ENCODE measurements at places on chromosomes 2 and 18.
A peak's percentile ranks its signal among the peaks of the same experiment; 100 is the strongest.

DNA sequence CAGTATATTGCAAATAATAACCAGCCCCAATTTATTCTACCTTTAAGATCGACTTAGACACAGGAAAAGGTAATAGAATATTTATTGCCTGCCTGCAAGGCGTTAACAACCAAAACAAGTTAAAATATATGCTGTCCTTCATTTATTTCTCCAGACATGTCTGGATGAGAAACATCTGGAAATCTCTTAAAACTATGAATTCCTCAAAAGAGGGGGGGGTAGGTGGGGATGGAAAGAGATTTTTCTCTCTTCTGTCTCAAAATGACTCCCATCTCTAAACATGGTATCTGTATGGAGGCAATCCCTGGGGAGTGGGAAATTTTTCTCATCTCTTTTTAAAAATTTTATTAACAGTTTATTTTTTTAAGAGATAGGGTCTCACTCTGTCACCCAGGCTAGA is 113.0 kb downstream of the CDH2 start:
- no peak for DNase-seq

DNA sequence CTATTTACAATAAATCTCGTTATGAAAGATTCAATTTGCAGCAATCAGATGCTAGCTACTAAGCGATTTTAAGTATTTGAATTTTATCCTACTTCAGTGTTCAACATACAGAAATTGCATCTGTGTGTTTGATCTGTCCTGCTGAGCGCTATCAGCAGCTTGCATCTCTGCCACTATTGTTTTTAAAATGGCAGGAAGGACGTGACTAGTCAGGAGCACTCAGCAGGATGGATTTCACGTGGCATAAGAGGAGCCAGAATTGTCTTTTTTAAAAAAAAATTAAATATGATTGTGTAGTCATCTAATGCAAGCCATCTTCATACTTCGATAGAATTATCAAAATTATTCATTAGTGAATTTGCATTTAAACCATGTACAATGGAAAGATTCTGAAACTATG is 2.8 kb upstream of the KLHL14 start:
- DNase-seq, result no peak

GRCh38 chr2:78251708-78252107 is 729.5 kb upstream of the LRRTM4 start:
- no peak for DNase-seq

DNA sequence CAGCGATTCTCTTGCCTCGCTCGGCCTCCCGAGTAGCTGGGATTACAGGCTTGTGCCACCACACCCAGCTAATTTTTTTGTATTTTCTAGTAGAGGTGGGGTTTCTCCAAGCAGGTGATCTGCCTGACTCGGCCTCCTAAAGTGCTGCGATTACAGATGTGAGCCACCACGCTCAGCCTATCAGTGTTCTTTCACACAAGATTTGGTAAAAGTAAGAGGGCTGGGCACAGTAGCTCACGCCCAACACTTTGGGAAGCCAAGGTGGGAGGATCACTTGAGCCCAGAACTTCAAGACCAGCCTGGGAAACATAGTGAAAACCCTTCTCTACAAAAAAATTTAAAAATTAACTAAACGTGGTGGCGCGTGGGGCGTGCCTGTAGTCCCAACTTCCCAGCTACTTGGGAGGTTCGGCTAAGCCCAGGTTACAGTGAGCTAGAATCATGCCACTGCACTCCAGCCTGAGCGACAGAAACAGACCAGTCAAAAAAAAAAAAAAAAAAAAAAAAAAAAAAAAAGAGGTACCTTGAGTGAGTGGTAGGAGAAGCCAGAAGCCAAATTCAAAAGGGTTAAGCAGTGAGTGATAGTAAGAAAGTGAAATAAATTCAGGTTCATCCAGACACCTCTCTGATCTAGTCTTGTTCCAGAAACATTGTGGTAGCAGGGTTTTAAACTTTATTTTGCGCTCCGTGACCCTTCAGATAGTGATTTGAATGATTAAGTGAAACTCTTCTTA is 981 bp downstream of the MRPL53 start:
- no peak for DNase-seq

- DNase-seq, result peak; percentile 72
Observed at GRCh38 chr18:11391661-11392060, 217.7 kb upstream of the SLC35G4 start.

DNA sequence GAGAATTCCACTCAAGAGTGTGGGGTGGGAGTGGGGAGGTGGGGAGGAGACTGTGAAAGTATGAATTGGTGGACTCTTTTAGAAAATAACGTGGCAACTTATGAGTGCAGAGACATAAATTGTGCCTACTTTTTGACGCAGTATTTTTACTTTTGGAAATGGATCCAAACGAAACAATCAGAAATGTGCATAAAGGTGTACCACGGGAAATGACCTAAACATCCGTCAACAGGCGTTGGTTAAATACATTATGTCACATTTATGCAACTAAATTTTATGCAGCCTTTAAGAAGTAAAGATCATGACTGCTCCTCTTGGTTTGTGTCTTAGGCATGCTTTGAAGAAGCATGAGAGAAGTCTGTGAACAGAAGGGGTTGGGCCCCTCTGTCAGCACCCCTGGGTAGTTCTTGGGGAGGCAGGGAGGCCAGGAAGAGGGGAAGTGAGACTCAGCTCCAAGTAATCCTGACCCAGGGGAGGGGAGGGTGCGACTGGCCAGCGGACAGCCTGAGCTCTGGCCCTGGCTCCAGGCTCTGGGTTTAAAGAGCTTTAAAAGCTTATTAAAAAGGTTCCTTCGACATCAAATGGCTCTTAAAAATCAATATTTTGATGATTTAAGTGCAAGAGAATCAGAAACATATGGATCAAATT is 126.4 kb upstream of the HAAO start:
- no peak for DNase-seq

DNA sequence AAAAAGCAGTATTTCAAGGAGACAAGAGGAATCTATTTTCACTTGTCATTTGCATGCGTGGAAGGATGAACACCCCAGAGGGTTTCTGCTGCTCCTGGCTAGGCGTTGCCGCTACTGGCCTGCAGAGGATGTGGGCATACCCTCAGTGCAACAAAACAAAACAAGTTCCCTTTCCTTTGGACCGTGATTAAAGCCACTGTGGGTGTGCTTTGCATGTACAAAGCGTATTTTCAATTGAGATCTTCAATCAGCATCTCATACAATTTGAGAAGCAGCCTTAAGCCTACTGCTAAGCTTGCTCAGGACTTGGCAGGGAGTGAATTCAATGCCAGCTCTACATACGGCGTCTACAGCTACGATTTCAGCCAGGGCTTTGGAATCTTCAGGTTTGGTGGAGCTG is 298.4 kb downstream of the LPIN1 start:
- DNase-seq, result no peak

DNA sequence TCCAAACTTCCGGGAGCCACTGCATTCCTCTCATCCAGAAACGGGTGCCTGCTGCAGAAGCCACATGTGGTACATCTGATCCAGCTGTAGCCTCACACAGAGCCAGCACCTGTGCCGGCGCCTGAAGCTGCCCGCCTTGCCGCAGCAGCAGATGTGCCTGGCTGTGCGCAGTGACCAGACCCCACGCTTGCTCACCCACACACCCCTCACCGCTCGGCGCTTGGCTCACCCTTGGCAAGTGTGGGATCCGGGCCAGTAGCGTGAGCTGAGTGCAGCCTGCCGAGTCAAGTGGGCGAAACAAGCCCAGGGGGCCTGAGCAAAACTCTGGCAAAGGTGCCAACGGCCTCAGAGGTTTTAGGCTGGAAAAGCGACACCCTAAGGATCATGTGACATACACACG is 220.1 kb upstream of the TMEFF2 start:
- DNase-seq, result no peak

GRCh38 chr18:56738184-56738583 is 87.0 kb downstream of the WDR7 start:
- no peak for DNase-seq

DNA sequence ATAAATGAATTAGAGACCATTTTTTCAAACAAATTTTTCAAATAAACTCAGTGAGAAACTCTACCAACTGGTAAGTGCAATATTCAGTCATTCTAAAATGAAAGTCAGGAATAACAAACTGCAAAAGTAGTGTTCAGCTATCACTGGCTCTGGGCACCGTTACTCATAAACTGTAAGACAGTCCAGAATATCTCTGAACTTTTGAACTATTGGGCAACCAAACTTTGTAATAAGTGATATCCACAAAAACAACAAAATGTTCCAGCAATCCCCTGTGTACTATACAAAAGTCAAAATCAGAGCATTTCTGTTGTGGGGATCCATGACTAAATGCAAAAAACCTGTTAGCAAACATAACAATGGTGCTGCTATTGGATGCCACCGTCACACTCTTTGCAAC is 56.3 kb downstream of the SLC25A12 start:
- DNase-seq, result no peak
